ENCODE measurements at places on chromosomes 3 and 15.

GRCh38 chr3:107263269-107264021 lies 113.8 kb upstream of the CCDC54 start:
- no peak for DNase-seq

DNA sequence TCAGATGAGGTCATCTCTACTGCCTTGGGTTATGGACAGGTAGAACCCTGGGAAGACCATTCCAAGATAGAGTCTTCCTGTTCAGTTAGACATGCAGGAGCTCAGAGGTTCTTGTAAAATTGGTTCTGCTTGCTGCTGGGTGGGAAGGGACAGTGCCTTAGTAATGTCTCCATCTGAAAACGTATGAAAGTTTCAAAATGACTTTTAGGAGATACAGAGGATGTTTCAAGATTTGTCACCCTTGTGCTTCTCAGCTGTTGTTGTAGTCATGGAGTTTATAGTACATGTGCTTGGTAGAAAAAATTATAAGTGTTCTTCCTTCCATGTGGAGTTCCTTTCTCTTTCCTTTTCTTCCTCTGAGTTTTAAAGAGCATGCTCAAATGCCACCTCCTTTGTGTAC lies 885.2 kb upstream of the CFAP20DC start:
- no peak for DNase-seq

GRCh38 chr3:58026598-58026997 lies 18.4 kb downstream of the FLNB start:
- DNase-seq: no peak

DNA sequence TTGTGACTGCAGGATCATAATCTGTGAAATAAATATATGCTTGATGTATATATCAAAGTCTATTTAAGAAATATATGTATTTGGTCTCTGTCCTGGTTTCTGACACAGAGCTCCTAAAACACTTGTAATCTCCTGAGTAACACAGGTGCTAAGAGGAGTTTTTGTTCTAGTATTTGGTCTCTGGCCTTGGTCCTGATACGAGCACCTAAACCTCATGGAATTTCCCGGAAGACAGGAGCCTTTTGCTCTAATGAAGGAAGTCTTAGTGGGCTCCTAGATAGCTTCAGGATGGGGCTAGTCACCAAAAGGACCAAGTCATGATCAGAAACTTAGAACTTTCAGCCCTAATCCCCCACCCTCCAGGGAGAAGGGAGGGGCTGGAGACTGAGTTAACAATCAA lies 19.2 kb upstream of the MUSTN1 start:
- no peak for DNase-seq

DNA sequence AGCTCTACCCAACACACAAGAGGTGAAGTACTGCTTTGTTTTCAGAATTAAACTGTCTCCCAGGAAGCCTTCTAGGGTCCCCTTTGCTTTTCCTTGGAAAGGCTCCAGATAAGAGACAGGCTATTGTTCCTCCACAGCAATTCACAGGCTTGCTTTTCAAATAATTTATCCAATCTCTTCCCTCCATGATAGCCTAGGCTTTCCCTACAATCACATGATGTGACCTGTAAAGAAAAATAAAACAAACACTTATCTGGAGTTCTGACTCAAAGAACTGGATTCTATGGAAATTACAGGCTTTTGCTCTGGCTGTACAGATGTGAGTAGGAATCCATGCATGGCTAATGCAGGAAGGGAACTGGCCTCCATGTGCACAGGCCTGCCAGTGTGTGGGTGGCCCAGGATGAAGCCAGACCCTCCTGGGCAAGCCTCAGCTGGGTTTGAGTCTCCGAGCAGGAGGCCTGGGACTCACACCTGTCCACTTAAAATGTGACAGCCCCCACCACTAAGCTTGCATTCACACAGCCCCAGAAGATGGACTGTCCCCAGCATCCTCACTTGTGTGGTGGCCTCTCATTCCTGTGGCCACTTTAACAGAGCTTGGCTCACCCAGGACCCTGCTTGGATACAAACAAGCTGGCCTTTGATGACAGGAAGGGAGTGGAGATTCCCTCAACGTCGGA lies 75.8 kb upstream of the LEKR1 start:
- DNase-seq: no peak

DNA sequence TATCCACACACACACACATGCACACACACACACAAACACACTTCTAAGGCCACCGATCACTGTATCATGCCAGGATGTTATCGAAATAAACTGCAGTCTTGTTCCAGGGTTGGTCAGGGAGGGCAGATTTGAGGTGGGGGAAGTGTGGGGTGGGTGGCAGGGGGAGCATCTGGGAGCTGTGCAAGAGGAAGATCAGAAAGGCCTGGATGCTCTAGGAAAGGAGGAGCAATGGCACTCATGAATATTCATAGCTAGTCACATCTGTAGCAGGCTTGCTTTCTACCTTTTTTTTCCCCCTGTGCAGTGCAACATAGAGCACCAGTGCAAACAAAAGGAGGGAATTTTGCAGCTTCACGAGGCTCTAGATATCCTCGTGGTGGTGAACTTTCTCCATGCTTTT lies 84.9 kb downstream of the MEIS2 start:
- DNase-seq: no peak
